ENCODE measurements at places on chromosomes 1 and 21.

- no peak overlapping the region for H3K27ac ChIP-seq
- no peaks in the 10 kb centered on the region for H3K36me3 ChIP-seq
- DNase-seq: no peak
- no peak overlapping the region for H3K4me3 ChIP-seq
- H3K27me3 ChIP-seq: no peaks in the 10 kb centered on the region
- no peaks in the 10 kb centered on the region for H3K4me1 ChIP-seq
Measured at GRCh38 chr1:192592517-192592916, 16.9 kb downstream of the RGS1 start.

DNA sequence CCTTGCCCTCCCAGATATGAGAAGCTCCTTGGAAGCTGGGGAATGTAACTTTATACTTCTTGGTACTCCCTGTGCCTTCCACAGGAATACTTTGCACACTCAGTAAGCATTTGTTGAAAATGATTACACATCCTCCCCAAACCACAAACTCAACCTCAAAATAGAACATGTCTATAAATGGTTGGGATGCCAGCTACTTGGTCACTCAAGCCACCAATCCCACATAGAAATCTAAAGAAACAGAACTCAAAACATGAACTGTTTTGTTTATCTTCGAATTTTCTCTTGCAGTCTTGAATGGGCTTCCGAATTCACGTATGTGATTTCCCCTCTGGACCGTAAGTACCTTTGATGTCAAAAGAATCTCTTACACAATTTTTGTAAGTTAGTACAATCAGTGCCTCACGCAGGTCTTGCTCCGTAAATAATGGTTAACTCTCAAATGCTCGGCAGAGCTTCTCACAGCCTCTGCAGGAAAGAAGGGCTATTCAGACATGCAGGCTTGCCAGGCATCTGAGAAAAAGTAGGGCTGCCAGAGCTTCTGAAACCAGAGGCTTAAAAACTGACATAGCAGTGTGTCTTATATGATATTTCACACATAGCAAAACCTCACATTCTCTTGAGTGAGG is 26.9 kb downstream of the SORT1 start:
- DNase-seq: no peak
- no peak overlapping the region for H3K4me3 ChIP-seq
- peak overlapping the region; percentile 82 for H3K27ac ChIP-seq
- peaks cover 8% of the 10 kb centered on the region for H3K36me3 ChIP-seq
- peaks cover 42% of the 10 kb centered on the region for H3K4me1 ChIP-seq

DNA sequence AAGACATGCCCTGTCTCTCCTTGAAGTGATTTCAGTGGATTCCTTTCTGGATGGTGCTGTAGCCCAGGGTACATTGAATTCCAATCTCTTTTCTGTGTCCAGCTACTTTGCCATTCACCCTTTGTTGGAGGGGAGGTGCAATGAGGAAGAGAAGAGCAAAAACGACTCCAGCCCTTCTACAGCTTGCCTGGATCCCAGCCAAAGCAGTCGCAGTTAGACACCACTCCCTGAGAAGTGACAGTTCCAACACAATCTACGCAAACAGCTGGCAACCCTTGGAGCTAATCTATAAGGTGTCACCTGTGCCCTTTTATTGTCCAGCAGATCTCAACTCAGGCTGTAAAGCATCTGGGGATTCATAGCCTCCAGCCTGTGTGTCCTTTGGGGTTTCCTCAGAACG is 4.6 kb downstream of the CD244 start:
- H3K4me1 ChIP-seq: peaks cover 3% of the 10 kb centered on the region
- H3K36me3 ChIP-seq: no peaks in the 10 kb centered on the region
- no peak overlapping the region for H3K4me3 ChIP-seq
- no peaks in the 10 kb centered on the region for H3K27me3 ChIP-seq
- H3K27ac ChIP-seq: no peak overlapping the region

DNA sequence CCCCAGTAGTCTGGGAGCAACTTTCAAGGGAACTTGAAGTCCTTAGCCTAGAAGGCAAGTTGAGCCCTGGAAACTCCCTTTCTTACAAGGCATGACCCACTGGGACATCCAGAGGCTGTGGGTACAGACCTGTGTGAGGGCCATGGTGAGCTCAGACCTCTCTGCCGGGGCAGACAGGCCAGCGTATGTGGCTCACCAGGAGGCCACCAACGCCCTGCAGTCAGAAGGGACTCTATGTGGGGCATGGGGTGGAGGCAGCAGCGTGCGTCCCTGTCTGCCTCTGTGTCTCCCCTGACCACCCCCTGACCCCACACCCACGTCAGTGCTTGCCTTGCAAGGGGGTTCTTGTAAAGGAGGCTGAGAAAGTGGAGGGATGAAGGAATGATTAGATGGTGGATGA is 10.8 kb downstream of the COQ8A start:
- DNase-seq: no peak
- H3K27me3 ChIP-seq: no peaks in the 10 kb centered on the region
- H3K27ac ChIP-seq: no peak overlapping the region
- no peak overlapping the region for H3K4me3 ChIP-seq

Data from upper lobe of left lung (tissue), 6 donors.